ENCODE measurements at places on chromosomes 5 and 9. TPM values are rescaled to one million over a fixed set of nuclear protein-coding genes. Genes with fewer than 3 reads are reported as not detected.

DNA sequence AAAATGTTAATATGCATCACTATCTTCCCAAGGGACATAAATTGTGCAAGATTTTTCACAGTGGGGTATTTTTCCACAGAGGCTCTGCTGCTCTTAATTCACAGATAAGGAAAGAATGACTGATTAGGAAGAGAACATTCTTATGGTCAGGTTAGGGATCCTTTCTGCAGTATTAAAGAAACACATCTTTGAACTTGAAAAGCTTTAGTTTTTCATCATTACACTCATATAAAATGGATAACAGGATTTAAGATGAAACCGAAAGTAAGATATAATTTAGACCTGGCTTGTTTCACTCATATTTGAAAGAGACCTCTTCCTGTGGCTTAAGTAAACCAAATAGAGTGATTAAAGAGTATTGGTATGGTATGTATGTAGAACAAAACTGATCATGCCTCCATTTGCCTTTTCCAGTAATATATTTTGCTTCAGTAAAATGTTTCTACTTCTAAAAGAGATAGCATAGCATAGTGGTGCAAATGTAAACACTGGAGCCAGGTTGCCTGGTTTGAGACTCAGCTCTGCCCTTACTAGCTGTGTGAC, 160.0 kb downstream of the PRR16 start:
- H3K4me3 ChIP-seq, result no peak overlapping the region
- DNase-seq, result no peak
- no peaks in the 10 kb centered on the region for H3K36me3 ChIP-seq
- H3K4me1 ChIP-seq, result no peaks in the 10 kb centered on the region
- H3K27me3 ChIP-seq, result no peaks in the 10 kb centered on the region
- H3K27ac ChIP-seq, result no peak overlapping the region

DNA sequence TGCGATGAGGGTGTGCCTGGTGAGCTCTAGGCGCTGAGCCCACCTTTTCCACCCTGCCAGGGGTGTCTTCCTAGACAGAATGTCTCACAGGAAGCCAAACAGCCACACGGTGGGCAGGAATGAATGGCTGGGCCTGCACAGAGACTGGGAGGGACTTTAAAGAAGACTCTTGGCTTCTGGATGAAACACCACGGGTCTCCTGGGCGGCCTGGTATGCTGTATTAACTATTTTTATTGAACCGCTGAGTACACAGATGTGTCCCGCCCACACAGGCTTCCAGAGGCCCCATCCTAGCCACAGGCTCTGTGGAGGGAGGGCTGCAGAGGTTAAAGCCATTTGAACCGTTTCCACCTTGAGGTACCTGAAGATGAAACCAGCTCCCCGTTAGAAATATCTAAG, 115.2 kb upstream of the CXCL14 start:
- no peaks in the 10 kb centered on the region for H3K4me1 ChIP-seq
- DNase-seq, result no peak
- no peak overlapping the region for H3K27ac ChIP-seq
- H3K4me3 ChIP-seq, result no peak overlapping the region
- no peaks in the 10 kb centered on the region for H3K27me3 ChIP-seq
- H3K36me3 ChIP-seq, result no peaks in the 10 kb centered on the region

The TRIM36 gene
- total RNA-seq, result 69.0 TPM

DNA sequence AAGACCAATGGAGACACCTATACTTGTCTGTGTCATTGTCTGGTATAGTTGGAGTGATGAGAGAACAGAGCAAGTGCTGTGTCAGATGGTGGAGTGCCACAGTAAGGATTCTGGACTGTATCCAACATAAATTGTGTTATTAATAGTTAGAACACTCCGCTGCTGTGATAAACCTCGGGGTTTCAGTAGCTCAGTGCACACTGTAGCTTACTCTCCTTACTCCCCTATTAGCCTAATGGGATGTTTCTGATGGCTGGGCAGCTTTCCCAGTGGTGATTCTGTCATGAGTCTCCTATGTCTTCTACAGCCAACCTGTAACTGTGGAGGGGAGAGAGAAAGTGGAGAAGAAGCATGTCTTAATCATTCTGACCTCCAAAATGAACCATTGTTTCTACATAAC, 127.6 kb upstream of the PTCH1 start:
- no peaks in the 10 kb centered on the region for H3K36me3 ChIP-seq
- H3K27ac ChIP-seq, result no peak overlapping the region
- DNase-seq, result no peak
- H3K4me3 ChIP-seq, result no peak overlapping the region

DNA sequence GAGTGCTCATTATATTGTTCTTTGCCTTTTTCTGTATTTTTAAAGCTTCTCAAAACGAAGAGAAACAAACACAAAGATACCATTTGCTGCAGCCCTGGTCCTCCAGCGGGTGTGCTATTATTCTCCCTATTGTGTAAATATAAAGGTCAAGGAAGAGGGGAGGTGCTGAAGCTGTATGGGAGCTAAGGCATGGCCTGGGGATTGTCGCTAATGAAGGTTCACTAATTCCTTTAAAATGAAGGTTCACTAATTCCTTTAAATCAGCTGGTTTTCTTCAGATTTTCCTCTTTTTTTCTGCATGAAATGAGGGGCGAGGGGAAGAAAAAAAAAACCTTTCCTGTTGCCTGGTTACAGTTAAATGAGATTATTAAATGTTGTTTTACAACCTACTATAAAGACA, 74.5 kb upstream of the MAP1B start:
- DNase-seq, result no peak
- no peaks in the 10 kb centered on the region for H3K36me3 ChIP-seq
- H3K27ac ChIP-seq, result no peak overlapping the region
- H3K4me3 ChIP-seq, result no peak overlapping the region

GRCh38 chr5:78293851-78294247, 649 bp downstream of the AP3B1 start:
- H3K4me1 ChIP-seq, result no peaks in the 10 kb centered on the region
- H3K27me3 ChIP-seq, result no peaks in the 10 kb centered on the region
- H3K4me3 ChIP-seq, result peak overlapping the region; percentile 90
- H3K27ac ChIP-seq, result peak overlapping the region; percentile 83

The PCDHB13 gene
- 0.28 TPM for total RNA-seq

The IL4 gene
- not detected for total RNA-seq

- H3K4me1 ChIP-seq, result peaks cover 18% of the 10 kb centered on the region
- H3K4me3 ChIP-seq, result no peak overlapping the region
- H3K36me3 ChIP-seq, result no peaks in the 10 kb centered on the region
- H3K27me3 ChIP-seq, result no peaks in the 10 kb centered on the region
Measured at GRCh38 chr5:56849671-56850070, 34.3 kb downstream of the MAP3K1 start.

DNA sequence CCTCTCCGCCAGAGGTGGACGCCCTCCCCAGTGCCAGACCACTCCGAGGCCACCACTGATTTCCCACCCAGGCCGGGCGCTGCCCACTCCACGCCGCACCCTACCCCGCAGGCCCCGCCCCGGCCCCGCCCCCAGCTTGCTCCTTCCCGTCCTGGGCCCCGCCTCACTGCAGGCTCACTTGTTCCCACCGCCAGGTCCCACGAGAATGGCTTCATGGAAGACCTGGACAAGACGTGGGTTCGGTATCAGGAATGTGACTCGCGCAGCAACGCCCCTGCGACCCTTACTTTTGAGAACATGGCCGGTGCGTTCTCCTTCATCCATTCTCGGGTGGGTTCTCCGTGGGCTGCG, 6.5 kb downstream of the LRRC26 start:
- no peak overlapping the region for H3K27ac ChIP-seq
- H3K27me3 ChIP-seq, result no peaks in the 10 kb centered on the region
- no peak for DNase-seq
- peaks cover 7% of the 10 kb centered on the region for H3K4me1 ChIP-seq
- no peaks in the 10 kb centered on the region for H3K36me3 ChIP-seq

GRCh38 chr9:93173365-93174051, 10.4 kb upstream of the WNK2 start:
- no peaks in the 10 kb centered on the region for H3K4me1 ChIP-seq
- H3K27me3 ChIP-seq, result no peaks in the 10 kb centered on the region
- H3K36me3 ChIP-seq, result no peaks in the 10 kb centered on the region
- H3K4me3 ChIP-seq, result no peak overlapping the region
